HuH-7.5 (cell line): ENCODE measurements at places on chromosomes 7 and 10.

DNA sequence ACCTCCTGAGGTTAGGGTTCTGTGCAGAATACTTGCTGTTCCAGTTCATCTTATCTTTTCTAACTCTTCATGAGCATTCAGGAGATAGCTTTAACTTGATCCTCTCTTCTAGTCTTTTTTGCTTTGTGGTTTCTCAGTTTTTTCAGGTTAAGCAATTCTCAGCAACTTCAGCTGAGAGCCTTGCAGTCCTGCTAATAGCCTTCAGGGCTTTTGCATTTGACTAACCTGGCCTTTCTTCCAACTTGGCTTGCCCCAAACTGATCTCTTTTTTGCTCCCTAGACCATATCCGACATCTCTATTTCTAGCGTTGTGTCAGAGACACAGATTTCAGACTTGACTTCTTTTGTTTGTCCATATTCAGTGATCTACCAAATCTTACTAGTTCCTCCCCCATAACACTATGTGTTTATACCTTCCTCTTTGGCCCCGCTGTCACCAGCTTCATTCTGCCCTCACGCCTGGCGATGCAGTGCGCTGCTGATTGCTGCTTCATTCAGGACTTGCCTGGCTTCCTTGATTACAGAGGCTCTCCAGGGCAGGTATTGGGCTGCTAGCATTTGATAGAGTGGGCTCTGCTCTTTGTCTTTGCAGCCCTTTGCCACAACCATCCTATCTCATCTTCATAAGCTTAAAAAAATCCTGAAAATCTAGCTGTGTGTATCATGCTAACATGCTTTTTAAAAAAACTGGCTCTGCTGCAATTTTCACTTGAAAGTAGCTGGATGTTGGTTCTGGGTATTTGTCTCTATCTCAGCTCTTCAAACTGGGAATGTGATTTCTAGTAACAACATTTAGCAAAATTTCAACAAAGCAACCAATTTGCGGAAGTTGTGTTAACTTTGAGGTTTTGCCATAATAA lies 9.6 kb downstream of the CUL1 start:
- DNase-seq, result no peak

- no peak for DNase-seq
Observed at GRCh38 chr7:69772718-69773436, 174.6 kb downstream of the AUTS2 start.

- DNase-seq, result peak; percentile 29
Observed at GRCh38 chr7:158856883-158857668, 718 bp downstream of the DYNC2I1 start.

DNA sequence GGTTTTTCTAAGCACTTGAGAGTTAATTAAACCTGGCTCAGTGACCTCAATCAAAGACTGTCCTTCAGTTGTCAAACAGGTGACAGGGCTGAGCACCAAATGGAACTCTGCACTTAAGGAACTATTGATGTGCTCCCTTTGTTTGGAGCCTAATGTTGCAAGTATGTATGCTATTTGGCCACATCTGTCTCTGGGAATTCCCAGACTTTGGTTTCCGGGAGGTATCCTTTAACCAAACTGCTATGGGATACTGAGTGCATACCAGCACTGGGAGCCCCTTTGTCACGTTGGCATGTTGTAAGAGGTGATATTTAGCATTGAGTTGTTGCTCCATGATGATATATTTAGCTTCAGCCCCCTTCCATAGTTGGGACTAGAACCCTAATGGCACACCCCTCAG lies 25.2 kb downstream of the ASZ1 start:
- DNase-seq, result no peak

GRCh38 chr10:60239228-60239627 lies 150.4 kb downstream of the ANK3 start:
- DNase-seq, result no peak

GRCh38 chr7:102460467-102460866 lies 4.2 kb downstream of the ALKBH4 start:
- no peak for DNase-seq
